ENCODE measurements at places on chromosomes 7 and 10.

GRCh38 chr7:256461-256940, 33.5 kb upstream of the FOXL3 start:
- DNase-seq, result no peak

- DNase-seq, result no peak
These were observed 293.4 kb downstream of the KLF6 start for GRCh38 chr10:3491571-3491970.

DNA sequence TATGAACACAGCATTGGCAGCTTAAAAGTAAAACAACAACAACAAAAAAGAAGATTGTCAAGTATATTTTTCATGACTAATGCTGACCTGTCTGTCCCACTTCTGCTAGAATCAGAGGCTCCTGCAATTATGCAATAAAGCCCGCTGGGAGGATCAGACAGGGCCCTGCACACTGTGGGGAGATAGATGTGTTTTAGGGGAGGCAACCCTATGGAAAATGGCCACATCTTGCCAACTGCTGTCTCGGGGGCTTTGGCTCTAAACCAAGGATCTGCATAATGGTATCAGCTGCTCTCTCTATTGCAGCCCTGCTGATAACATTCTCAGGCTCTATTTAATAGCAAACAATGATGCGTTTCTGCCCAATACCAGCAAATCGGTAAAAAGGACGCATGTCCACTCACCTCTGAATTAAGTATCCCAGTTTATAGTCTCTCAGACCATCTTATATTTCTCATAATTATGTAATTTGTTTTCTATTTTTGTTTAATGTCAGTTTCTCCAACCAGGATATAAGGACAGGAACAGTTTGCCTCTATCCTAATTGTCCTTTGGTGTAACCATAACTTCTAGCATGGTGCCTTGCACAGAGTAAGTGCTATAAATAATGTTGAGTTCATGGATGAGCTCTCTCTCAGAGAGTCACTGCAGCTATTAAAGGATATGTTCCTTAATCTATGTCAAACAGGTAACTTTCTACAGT, 15.3 kb upstream of the PRKAR2B start:
- DNase-seq, result no peak

DNA sequence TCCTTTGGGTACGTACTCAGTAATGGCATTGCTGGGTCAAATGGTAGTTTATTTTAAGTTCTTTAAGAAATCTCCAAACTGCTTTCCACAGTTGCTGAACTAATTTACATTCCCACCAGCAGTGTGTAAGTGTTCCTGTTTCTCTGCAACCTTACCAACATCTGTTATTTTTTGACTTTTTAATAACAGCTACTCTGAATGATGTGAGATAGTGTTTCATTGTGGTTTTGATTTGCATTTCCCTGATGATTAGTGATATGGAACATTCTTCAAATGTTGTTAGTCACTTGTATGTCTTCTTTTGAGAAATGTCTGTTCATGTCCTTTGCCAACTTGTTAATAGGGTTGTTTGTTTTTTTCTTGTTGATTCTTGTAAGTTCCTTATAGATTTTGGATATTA, 558.9 kb downstream of the SH2D4B start:
- DNase-seq, result no peak

- no peak for DNase-seq
These were observed 17.9 kb upstream of the ASZ1 start for GRCh38 chr7:117445206-117445605.

- DNase-seq, result peak; percentile 61
These were observed 40.7 kb downstream of the TARP start for GRCh38 chr7:38232502-38233366.

DNA sequence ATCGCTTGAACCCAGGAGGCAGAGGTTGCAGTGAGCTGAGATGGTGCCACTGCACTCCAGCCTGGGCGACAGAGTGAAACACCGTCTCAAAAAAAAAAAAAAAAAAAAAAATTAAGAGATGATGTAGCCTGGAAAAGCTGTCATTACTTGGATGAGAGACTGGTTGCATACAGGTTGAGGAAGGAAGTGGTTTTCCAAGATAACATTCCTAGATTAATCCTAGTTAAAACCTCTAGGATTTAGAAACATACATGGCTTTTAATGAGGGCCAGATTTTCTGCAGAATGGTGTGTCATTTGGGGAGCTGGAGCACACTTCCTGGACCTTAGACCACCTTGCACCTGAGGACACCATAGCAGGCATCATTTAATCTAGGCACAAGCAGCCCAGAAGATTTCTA, 17.8 kb downstream of the VWA2 start:
- DNase-seq, result no peak

DNA sequence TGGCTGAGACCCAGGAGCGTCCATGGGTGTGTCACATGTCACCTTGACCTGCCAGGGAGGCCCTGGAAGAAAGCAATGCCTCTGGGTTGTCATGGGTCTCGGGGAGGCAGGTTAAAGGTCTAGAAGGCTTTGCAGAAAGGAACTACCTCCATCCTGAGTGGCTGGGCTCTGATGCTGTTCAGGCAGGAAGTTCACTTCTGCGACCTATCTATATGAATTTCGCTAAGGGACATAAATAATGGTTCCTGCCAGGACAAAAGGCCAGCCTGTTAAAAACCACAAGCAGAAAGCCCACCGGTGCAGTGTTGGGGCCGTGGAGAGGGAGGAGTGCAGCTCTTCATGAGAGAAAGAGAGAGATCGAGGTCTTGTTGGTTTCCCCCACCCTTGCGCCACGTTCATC, 182.9 kb downstream of the PTPN20 start:
- DNase-seq, result no peak

- no peak for DNase-seq
These were observed 144.7 kb upstream of the SHH start for GRCh38 chr7:155956977-155957376.

- no peak for DNase-seq
These were observed 384.4 kb downstream of the PARD3 start for GRCh38 chr10:34430685-34431084.

GRCh38 chr7:18685971-18686370, 190.4 kb downstream of the HDAC9 start:
- DNase-seq, result no peak

DNA sequence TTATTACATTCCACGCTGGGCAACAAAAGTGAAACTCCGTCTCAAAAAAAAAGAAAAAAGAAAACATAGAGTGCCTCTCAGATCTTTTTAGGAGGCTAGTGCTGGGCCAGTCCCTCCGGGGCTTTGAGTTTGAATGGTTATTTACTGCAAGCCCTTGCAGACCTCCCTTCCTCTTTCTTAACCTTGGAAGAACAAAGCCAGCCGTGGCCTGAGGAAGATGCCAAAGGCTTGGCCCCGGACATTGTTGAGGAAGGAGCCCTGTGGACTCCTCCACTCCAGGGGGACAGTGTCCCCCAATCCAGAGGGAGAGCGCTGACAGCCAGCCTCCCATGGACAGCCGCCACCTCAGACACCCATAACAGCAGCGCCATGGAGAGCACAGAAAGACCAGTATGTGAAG, 5.0 kb downstream of the TSPAN33 start:
- DNase-seq, result no peak

- no peak for DNase-seq
These were observed 10.3 kb downstream of the SLC13A4 start for GRCh38 chr7:135717693-135718092.

DNA sequence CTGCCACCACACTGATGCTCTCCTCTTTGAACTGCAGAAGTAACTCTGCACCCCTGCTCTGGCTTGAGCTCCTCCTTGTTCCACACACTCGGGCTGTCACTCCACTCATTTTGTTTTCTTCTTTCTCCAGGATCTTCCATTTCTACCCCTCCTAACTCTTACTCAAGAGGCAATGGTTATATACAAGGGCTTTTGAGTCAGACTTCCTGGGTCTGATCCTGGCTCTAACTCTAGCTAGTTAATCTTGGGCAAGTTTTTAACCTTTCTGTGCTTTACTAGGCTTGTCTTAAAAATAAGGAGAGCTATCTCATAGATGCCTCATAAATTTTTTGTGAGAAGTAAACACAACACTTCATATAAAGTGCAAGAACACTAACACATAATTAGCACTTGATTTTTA, 45.3 kb upstream of the GNAI1 start:
- DNase-seq, result no peak

DNA sequence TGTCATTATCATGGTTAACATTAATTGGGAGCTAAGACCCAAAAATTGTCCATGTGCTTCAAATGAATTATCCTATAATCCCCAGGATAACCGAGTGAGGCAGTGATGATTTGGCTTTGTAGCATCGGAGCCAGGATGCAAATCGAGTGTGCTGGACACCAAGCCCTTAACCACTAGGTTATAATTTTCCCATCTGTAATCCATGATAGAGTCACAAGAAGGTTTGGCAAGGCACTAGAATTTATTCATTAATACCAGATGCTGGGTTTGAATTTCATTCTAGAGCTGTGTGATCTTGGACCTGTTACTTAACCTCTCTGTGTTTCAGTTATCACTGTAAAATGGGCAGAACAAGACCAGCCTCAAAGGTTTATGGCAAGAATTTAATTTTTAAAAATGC, 21.0 kb upstream of the ITGB1 start:
- no peak for DNase-seq

DNA sequence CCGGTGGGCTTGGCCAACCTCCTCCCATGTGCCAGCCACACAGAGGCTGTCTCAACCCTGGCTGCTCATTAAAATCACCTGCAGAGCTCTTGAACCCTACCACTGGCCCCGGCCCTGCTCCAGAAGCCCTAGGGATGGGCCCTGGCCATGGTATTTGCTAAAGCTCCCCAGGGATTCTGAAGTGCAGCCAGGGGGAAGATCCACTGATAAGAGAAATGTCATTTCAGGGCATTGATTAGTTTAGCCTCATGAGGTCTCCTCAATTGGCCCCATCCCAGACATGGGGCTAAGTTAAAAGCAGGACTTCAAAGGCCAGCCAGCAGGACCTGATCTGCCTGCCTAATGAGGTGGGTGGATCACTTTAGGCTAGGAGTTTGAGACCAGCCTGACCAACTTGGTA, 65.2 kb downstream of the ABRAXAS2 start:
- no peak for DNase-seq

DNA sequence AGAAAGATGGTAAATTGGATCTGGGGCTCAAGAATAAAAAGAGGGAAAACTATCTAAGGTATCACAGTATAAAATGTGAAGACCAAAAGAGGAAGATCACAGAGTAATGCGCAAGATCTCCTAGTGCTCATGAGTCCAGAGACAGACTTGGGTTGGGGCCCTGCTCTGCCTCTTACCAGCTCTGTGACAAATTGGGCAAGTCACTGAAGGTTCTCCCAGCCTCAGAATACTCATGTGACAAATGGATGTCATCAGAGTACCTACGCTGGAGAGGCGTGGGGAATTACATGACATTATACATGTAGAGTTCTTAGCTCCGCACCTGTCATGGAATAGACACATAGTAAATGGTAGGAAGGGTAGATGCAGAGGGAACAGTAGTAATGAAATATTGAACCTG, 124.4 kb downstream of the DOCK4 start:
- DNase-seq, result no peak

DNA sequence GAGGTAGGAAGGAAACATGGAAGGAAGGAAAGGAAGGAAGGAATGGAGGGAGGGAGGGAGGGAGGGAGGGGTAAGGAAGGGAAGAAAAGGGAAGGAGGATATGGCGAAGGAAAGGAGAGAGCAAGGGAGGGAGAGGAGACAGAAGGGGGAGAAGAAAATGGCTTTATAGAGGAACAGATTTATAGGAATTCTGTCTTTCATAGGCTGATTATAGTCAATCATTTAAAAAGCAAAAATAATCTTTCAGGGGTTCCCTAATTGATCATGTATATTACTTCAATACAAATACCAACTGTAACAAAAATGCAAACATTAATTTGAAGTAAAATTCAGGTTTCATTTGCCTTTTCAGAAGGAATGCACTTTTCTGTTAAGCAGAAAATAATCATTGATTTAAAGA, 519.1 kb downstream of the MDFIC start:
- DNase-seq, result no peak

GRCh38 chr10:99393036-99393435, 37.4 kb downstream of the GOT1 start:
- DNase-seq, result no peak

DNA sequence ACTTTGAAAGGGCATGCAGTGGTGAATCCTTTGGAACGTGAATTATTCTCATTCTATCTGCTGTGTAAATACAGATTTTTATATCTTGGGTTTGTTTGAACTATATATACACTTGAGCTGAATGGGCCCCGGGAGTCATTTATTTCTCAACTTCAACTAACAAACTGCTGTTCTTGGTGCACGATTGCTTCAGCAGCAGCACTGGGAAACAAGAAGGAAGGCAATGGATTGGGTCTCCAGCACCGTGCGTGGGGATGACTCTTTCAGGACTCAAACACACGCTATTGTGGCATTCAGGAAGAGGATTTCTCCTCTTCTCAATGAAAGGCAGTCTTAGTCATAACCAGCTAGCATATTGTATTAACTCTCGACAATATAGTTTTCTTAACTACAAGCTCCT, 226.0 kb upstream of the NFE2L3 start:
- no peak for DNase-seq

DNA sequence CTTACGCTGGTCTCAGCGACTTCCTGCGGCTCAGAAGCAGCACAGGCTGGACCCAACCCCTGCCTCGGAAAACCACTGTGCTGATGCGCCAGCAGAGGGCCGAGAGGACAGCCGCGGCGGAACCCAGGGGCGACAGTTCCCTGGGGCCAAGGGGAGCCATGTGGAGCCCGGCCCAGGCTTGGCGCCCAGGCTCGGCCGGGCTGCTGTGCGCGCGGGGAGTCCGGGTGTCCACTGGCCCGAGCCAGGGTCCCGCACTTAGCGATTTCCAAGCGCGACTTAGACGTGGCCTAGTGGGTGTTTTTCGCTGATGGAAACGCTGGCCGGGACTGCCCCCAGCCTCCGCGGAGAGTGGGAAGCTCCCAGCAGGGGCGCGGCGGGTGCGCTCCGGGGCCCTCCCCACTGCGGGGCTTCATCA, 18.6 kb upstream of the ZNF32 start:
- DNase-seq, result no peak

- DNase-seq, result no peak
These were observed 40.2 kb downstream of the C10orf105 start for GRCh38 chr10:71679425-71679824.

DNA sequence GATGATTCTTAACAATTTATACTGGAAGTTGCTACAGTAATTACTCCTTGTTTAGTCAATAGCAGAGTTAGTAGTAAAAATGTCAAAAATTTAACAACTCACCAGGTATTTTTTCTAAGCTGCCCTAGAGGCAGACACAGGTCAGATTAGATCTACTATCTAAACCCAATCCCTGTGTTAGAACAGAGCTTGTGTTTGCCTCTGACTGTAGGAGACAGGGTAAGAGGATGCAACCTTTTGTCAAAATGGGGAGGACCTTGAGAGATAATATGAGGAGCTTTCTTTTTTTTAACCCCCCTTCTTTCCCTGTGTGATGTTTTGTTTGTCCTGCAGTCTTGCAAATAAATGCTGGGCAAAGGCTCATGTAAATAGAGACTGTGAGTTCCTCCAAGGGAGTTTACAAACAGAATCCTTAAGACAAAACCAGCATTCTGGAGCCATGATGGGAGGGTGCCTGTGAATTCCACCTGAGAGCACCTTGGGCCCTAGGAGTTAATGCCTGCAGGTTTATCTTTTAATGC, 353.1 kb downstream of the GATA3 start:
- DNase-seq, result no peak

DNA sequence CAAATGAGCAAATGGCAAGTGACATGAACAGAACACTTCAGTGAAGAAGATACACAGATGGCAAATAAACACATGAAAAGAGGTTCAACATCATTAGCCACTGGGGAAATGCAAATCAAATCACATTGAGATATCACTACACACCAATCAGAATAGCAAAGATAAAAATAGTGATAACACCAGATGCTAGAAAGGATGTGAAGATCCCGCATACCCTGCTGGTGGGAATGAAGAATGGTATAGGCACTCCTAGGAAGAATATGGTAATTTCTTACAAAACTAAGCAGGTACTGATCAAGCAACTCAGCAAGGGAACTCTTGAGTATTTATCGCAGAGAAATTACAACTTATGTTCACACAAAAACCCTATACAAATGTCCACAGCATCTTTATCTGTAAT, 11.2 kb downstream of the LAMB4 start:
- DNase-seq, result no peak

Measured in activated CD8-positive, alpha-beta memory T cell treated with anti-CD3 and anti-CD28 coated beads for 4 hours (primary cell).